ENCODE measurements at places on chromosomes 6 and 20.
A peak's percentile ranks its signal among the peaks of the same experiment; 100 is the strongest.

DNA sequence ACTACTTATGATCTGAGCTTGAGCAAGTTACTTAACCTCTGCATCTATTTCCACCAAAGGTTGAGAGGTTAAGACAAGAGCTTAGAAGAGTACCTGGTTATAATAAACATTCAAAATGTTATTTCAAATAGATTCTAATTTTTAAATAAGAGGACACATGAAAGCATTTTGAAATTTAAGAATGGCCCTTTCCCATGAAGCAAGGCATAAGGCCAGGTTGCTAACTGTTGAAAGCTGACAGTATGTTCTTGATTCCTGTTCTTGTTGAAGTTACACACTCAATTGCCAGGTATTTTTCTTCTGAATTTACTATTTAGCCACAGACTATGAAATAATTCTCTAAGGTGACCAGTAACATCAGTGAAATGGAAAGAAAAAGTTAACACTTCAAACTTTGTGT, 14.5 kb downstream of the C6orf62 start:
- no peak for DNase-seq

GRCh38 chr6:148997865-148998264, 251.0 kb downstream of the UST start:
- DNase-seq: no peak

DNA sequence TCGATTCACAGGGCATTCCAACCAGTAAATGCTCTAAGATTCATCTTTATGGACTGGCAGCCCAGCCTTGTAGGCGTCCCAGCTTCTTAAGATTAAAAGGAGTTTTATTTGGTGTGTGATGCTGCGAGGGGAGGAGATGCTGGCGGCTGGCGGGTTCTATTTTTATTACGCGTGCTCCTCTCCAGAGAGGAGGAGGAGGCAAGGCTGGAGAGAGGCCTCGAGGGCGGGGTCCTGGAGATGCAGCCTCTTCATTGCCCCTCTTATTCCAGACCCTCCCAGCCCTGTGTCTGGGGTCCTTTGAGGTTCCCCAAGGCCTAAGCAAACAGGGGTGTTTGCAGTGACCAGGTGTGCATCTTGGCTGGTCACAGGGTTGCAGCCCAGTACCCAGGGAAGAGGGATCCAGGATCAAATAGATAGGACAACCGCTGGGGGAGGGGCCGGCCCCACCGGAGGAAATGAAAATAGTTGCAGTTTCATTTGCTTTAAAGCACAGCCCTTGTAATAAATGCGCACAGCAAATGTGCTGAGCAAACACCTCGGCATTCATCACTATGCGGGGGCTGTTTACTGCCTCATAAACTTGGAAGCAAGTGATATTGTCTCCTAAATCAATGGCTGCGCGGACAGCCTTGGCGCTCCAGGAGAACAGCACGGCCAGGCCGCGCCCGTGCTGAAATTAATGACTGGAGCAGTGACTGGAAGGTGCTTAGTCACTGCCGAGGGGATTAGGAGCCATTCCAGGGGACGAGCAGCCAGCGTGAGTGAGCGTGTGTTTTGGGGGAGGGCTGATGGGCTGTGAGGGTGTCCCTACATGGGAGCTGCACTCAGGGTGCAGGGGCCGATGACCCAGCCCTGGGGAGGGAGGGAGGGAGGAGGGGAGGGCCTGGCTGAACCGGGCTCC, 83.0 kb downstream of the TMEM242 start:
- DNase-seq: peak; percentile 89

DNA sequence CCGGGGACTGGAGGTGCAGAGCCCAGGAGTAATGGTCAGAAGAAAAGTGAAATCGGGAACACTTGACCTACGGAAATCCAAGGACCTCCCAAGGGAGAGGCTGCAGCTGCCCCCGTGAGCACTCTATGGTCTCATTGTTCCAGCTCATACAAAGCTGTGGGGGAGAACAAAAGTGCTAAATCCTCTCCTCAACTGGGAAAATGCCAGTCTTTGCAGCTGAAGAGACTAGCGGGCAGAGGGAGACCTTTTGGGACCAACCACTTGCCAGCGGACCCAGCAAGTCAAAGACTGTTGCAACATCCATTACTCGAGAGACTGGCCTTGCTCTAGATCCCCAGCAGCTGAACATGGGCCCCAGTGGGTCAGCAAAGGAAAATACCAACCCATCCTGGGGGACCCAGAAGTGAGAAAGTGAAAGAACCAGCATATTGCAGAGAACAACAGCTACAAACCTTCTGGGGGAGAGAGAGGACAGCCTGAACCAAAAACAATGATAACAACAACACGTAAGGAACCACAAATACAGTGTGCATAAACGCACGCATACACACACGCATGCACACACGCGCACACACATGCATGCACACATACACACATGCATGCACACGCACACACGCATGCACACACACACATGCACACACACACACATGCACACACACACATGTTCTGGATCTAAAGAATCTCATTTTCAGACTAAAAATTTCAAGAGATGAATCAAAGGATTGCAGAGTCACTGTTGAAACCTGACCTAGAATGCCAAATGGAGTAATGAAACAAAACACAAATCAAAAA, 24.7 kb upstream of the ELMO2 start:
- DNase-seq: no peak

DNA sequence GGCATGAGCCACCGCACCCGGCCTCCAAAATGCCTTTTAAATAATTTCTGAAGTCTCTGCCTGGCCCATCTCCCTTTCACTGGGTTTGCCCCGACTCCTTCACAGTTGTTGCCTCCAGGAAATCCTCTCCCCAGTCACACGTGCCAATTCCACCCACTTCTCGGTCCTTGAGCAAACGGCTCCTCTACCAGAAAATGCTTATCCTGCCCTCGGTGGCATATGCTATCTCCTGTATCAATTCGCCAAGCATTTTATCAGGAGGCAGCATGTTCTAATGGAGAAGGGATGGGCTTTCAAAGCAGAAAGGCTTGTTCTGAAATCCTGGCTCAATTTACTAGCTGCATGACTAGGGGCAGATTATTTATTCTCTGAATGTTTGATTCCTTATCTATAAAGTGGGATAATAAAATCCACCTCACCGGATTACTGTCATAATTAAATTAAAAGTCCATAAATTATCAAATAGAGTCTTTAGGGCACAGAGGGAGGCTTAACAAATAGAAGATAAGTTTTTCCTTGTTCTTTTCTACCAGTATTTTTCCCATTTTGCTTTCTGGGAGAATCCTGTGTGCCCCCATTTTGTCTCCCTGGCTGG, 66.3 kb downstream of the PPP1R3G start:
- no peak for DNase-seq

DNA sequence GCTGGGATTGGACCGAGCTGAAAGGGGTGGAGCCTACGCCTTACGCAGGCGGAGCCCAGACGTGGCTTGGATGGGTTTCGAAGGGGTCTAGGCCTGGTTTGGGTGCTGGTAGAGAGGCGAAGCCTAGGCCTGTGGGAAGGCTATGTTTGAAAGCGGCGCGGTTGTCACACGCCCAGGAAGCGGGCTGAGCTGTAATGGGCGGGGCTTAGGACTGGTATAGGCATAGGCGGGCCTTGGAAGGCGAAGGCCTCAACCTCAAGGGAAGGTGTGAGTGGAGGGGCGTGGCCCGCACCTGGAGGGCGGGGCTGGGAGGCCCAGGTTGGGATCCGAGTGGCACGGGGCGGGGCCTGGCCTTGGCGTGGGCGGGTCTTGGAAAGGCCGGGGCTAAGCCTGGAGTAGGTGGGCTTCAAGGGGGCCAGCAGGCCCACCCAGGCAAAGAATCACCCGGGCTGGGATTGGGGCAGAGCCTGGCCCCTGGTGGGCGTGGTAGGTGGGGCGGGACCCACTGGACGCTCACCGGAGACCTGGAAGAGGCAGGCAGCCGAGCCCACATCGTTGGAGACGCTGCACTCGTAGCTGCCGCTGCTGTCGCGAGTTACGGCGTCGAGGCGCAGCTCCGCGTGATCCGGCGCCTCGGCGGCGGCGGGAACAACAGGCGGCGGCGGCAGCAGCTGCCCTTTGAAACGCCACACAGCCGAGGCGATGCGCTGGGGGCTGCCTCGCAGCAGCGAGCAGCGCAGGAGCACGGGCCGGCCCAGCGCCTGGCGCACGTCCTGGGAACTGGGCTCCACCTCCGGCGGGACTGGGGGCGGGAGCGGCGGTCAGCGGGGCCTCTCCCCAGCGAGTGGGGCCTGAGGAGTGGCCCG, 49.0 kb downstream of the MDGA1 start:
- no peak for DNase-seq

- no peak for DNase-seq
Measured at GRCh38 chr6:133958791-133959190, 5.8 kb downstream of the TBPL1 start.

DNA sequence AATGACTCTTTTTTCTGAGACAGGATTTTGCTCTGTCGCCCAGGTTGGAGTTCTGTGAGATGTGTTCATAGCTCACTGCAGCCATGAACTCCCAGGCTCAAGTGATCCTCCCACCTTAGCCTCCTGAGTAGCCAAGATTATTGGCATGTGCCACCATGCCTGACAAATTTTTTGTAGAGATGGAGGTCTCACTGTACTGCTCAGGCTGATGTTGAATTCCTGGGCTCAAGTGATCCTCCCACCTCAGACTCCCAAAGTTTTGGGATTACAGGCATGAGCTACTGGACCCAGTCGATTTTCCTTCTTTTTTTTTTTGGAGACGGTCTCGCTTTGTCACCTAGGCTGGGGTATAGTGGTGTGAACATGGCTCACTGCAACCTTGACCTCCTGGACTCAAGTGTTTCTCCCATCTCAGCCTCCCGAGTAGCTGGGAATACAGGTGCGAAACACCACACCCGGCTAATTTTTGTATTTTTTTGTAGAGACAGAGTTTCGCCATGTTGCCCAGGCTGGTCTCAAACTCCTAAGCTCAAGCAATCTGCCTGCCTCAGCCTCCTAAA, 24.3 kb downstream of the BCL2L1 start:
- no peak for DNase-seq

DNA sequence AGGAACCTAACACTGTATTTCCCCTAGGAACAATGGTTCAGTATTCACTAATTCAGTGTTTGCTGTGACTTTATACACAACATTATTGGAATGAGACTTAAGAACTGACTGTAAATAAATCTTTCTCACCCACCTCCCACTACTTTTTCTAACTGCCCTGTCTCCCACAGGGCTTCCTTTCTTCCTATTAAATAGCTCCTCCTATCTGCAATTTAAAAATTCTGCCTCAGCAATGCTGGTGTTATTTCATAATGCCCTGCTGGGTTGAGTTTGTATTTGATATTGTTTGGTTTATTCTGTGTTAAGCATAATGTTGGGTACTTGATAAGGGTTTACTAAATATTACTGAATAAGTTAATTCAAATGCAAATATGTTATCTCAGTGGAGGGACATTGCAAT, 573.1 kb upstream of the RNF217 start:
- DNase-seq: no peak

GRCh38 chr20:61267241-61267640, 15.2 kb downstream of the CDH4 start:
- no peak for DNase-seq

- no peak for DNase-seq
Measured at GRCh38 chr20:44883214-44883902, 2.1 kb upstream of the YWHAB start.

GRCh38 chr6:39929039-39929732, 5.1 kb downstream of the MOCS1 start:
- peak; percentile 46 for DNase-seq

Measured in coronary artery (tissue), 2 donors.